ENCODE measurements at places on chromosomes 5 and 9.
A peak's percentile ranks its signal among the peaks of the same experiment; 100 is the strongest.

DNA sequence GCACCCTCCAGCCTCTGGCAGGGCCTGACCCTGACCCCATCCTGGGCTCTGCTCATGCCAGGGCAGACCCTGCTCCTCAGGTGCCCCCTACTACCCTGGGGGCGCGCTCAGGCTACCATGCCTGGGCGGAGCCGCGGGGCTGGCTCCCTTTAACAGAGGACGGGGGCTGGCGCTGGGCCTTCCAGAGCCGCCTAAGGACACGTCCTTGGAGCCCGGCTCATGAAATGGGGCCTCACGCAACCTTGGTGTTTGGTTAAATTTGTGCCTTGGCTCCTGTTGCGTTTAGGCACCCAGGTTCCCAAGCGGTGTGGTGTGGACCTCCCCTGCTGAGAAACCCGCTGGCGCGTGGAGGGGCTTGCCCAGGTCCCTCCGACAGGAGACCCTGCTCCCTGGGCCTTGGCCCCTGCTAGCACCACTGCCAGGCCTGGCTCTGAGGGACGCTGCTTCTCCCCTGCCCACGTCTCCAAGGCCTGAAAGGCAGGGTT, 3.4 kb upstream of the EHMT1 start:
- no peak for DNase-seq

- DNase-seq = no peak
Observed at GRCh38 chr9:130579738-130580463, 524 bp downstream of the FUBP3 start.

DNA sequence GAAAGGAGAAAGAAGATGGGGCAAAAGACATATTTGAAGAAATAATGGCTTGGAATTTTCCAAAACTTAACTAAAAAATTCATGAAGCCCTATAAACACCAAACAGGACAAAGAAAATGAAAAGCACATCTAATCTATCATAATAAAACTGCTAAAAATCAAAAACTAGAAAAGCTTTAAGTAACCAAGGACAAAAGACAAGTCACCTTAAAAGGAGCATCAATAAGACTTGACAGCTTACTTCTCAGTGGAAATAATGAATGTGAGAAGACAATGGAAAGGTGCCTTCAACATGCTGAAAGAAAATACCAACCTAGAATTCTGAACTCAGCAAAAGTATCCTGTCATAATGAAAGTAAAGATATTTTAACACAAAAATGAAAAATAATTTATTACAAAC, 27.0 kb downstream of the GTF3C4 start:
- no peak for DNase-seq

- DNase-seq = no peak
Observed at GRCh38 chr5:124337996-124338395, 408.4 kb downstream of the ZNF608 start.

DNA sequence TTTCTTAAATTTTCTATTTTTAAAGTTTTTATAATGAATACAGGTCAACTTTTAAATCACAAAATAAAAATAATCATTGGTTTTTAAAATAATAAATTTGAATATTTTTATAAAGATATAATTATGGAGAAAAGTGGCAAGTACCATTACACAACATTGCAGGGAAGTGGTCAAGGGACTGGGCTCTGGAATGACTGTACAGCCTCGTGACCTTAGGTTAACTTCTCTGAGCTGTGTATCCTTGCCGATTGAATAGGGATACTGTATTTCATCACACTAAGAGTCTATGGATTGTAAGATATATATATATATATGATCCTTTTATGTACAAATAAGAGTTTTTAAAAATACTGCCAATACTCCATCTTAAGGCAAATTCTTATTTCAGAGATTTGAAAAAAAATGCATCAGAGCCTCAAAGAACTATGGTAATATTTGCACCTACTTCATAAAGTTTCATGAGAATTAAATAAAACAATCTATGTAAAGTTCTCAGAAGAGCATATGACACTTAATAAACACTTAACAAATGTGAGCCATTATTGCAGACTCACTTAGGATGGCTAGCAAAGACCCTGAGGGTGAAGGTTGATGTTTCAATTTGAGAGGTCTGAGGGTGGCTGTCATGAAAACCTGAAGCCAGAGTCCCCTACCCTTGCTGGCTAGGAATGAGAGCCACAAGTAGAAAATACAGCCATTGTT, 136.5 kb downstream of the CCDC192 start:
- no peak for DNase-seq

DNA sequence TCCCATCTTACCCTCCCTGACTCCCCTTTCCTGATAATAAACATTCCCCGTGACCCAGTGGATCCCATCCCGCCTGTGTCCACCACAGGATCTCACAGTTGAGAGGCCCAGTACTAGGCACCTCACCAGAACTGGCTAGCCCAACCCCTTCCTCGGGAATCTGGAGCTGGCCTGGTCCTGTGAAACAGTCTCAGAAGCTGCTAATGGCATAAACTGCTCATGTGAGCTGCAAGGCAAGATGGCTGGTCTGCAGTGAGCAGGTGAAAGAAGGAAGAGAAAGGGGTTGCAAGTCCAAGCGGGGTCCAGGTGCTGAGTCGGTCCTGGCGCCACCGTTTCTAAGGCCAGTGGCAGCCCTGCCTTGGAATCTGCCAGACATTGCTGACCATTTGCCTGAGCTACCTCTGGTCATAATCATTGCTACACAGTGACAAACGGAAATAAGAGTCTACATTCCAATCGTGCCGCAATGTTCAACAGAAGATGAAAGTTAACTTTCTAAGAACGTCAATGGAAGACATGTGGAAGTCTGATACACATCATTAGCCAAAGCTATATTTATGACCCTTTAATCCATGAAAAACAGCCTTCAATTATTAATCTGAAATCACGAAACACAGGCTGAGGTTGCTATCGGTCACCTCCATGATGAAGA, 33.7 kb downstream of the DNAH5 start:
- no peak for DNase-seq

DNA sequence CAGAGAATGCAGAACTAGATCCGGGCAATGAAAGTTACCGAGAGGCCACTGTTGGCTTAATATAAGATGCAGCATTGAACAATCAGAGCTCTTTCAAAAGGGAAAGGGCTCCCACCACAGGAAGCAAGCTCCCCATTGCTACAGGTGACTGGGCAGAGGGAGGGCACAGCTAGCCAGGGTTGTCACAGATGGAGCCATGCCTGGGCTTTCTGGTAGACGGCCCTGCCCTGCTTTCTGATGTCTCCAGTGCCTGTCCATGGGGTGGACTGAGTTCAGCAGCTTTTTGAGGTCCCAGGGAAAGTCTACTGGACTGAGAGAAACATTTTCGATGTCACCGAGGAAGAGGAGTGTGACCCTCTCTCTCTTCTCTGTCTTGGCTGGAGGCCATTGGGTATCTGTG, 14.1 kb downstream of the RGS3 start:
- DNase-seq = no peak

DNA sequence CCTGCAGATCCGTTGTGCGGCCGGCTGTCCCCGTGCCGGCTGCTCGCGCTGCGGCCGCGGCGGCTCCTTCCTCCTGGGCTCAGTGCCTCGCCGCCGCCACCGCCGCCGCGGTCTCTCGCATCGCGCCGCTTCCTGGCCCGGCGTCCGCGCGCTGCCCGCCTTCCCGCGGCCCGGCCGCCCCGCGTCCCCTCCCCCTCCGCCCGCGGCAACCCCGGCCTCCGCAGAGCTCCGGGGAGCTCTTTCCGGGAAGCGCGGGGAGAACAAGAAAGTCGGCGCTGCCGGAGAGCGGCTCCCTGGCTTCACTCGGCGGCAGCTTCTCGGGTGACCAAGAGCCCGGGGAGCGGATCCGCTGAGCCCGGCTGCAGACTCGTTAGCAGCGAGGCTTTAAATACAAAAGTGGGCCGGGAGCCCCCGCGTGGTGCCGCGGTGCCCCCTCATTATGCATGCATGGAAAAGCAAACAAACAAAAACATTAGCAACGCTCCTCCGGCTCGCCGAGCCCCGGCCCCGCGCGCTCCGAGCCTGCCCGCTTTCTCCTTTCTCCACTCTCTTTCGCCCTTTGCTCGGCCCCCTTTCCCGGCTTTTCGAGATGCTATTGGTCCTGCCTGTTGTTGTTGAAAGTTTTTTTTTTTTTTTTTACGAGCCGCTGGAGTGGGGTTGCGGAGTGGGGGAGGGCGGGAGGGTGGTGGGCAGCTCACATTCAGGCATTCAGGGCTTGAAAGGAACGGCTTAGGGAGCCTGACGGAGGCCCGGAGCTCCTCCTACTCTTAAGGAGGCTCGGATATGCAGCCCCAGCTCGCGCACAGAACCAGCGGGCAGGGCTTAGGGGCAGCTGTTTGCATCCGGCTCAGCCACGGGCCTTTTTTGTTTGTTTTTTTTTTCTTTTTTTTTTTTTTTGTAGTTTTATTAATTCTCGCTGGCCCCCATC, at the start of gene GAS1:
Gene GAS1 (minus strand): TSS at position 361 of the 928 bp plus-strand sequence. CDS start 727 bp downstream, outside the sequence.
- DNase-seq = peak; percentile 47

- no peak for DNase-seq
Observed at GRCh38 chr5:32096891-32097595, 77.1 kb downstream of the GOLPH3 start.

GRCh38 chr5:80481019-80481893, 6.6 kb upstream of the FAM151B start:
- no peak for DNase-seq

DNA sequence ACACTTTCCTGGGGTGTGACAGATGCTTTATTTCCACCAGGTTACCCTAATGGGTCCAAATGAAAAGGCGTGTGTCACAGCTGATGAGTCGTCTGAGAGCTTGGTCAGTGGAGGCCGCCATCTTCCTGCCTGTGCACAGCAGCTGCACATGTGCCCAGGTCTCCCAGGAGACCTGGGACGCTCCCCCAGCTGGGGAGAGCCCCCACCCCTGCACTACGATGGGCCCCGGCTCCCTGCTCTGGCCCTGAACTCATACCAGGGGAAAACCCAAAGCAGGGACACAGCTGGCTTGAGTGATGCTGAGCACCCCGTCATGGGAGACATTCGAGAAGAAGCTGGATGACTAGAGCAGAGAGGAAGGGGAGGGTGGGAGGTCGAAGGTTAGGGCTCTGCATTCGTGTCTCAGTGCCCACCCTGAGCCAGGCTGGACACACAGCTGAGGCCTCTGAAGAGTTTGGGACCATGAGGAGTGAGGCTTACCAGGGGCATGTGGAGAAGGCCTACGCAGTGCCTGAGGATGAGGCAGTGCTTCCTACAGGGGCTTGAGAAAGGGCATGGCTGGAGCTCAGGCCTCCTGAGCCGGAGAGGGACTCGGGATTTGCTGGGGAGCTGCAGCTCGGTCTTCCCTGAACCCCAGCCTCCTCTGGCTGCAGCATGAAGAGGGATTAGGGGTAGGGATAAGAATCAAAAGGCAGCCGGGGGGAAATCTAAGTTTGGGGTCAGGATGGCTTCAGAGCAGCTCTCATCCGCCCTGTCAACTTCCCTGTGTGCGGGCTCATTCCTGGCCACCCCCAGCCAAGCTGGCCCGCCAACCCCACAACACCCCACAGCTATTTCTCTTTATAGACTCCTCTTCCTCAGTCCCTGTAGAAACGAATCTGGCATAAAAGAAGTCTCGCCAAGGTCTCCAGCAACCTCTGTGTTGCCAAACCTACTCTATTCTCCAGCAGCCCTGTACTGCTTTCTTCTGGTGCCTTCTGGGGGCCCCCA, 42.2 kb upstream of the RNU6ATAC start:
- no peak for DNase-seq

DNA sequence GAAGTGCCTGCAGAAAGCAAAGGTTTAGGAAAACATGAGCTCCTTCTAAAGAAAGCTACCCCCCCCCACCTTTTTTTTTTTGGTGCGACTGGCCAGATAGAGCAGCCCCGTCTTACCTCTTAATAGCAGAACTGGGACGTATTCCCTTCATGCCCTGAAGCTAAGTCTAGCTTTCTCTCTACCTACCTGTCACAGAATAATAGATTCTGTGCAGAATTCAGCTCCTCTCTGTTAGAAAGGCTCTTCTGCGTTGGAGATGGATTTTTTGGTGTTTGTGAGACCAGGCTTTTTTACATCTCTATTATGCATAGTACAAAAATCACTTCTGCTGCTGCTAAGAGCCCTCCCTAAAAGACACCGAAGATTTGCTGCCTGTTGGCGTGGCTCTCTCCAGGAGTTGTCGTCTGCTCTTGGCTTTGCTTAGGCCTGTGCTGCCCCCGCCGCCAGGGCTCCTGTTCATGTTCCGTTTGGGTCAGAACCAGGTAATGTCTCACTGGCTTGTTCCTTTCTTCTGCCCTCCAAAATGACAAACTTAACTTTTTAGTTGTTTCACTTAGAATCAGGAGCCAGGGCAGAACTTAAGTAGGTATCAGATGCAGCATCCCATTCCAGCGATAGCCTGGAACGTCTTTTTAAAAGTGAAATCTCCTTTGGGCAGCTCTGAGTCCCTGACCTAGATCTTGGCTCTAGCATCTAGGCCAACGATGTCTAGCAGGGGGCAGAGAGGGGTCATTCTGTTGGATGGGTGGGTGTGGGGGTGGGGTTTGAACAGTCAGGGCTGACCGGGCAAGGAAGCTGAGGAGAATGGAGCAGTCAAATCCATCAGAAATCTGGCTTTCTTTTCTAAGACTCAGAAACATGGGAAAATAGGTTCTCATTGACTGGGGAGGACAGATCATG, 2.5 kb downstream of the TRIO start:
- DNase-seq = no peak

- DNase-seq = no peak
Observed at GRCh38 chr9:89790542-89791109, 185.8 kb downstream of the GADD45G start.

GRCh38 chr5:80141147-80141671, 106.1 kb downstream of the THBS4 start:
- DNase-seq = no peak
